ENCODE measurements at places on chromosomes 5 and 9. TPM values are rescaled to one million over a fixed set of nuclear protein-coding genes. Genes with fewer than 3 reads are reported as not detected.

Gene SLC34A1
- total RNA-seq: 0.35 TPM

Gene HSPB3
- total RNA-seq: not detected

Gene ZNG1C
- 43.8 TPM for total RNA-seq

Gene NR4A3
- 0.54 TPM for total RNA-seq

Gene IGFBPL1
- total RNA-seq: 1.4 TPM

Gene DBH
- not detected for total RNA-seq

Gene ZNF189
- total RNA-seq: 25.6 TPM

Gene CDKN2B
- 199 TPM for total RNA-seq

Gene GRIN1
- not detected for total RNA-seq

DNA sequence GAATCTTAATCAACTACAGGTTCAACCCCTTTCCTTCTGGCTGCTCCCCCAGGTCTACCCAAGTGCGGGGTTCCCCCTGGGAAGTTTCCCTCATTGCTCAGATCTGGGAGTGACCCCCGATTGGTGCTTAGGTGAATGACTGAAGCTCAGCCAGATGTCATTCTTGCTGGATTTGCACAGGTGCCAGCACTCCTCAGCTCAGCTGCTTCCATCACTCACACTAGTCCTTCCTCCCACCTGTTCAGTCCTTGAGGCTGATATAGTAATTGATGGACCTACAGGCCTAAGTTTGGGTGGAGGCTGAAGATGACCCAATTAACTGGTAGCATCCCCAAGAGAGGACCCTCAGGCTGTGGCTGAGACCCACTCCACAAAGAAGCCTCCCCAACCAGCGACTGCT is 32.9 kb downstream of the PRLR start:
- DNase-seq: no peak
- H3K4me3 ChIP-seq: no peak overlapping the region
- peak overlapping the region; percentile 67 for H3K27ac ChIP-seq
- no peaks in the 10 kb centered on the region for H3K27me3 ChIP-seq

DNA sequence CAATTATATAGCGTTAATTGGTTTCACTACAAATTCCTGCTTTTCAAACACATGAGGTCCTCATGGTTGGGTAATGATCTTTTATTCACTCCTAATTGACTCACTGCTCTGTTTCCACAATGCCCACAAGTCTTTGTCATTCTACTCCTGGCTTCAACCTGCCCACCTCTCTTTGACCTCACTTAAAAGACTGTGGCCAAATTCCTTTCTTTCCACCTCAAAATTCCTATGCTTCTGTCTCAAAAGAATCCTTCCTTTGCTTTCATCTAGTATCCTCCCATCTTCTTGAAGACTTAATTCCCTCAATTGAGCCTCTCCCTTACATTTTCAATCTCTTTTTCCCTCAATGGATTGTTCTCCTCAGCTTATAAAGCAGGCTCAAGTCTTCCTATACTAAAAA is 4.9 kb downstream of the APBA1 start:
- H3K4me3 ChIP-seq: no peak overlapping the region
- H3K27ac ChIP-seq: no peak overlapping the region
- H3K4me1 ChIP-seq: no peaks in the 10 kb centered on the region
- DNase-seq: no peak

- no peaks in the 10 kb centered on the region for H3K27me3 ChIP-seq
- no peak overlapping the region for H3K27ac ChIP-seq
- no peaks in the 10 kb centered on the region for H3K4me1 ChIP-seq
- no peaks in the 10 kb centered on the region for H3K36me3 ChIP-seq
- no peak for DNase-seq
Observed at GRCh38 chr9:78406146-78406545, 109.2 kb downstream of the PSAT1 start.

- H3K36me3 ChIP-seq: no peaks in the 10 kb centered on the region
- no peaks in the 10 kb centered on the region for H3K4me1 ChIP-seq
- DNase-seq: no peak
- H3K27me3 ChIP-seq: peaks cover 12% of the 10 kb centered on the region
- H3K4me3 ChIP-seq: no peak overlapping the region
- no peak overlapping the region for H3K27ac ChIP-seq
Observed at GRCh38 chr5:1669276-1670155, 130.1 kb downstream of the MRPL36 start.

DNA sequence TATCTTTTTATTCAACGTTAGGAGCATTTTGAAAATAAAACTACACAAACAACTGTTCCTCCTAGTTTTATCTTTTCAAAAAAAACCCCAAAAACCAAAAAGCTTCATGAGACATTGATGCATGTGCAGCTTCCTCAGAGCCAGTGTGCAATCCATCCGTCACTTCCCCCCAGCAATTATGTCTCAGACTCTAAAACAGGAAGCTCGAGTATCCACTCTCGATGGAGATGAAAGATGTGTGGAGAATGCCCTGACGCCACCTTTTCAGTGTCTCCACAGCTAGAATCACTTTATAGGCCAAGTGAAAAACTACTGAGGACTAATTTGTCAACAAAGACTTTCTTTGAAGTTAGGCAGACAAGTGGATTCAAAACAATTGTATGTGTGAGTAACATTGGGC is 408.9 kb upstream of the SMARCA2 start:
- no peak for DNase-seq
- no peaks in the 10 kb centered on the region for H3K36me3 ChIP-seq
- H3K4me3 ChIP-seq: no peak overlapping the region
- H3K27me3 ChIP-seq: no peaks in the 10 kb centered on the region
- H3K27ac ChIP-seq: no peak overlapping the region

DNA sequence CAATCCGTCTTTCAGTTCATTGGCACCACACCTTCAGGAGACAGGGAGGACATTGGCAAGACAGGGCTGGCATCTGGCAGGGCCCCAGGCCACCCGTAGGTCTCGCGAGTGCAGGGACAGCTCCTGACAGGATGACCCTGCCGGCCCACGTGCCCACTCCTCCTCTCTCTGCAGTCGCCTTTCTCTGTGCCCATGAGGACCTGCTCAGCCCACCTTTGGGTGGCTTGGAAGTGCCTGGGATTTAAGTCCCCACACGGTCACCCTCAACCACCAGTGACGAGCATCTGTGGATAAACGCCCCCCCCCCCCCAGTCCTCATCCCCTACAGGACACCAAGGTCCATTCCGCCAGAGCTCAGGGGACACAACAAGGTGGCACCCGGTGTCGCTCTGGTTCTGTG is 4.1 kb downstream of the MRPL36 start:
- H3K27ac ChIP-seq: no peak overlapping the region
- H3K4me3 ChIP-seq: no peak overlapping the region
- no peaks in the 10 kb centered on the region for H3K36me3 ChIP-seq
- no peaks in the 10 kb centered on the region for H3K27me3 ChIP-seq

DNA sequence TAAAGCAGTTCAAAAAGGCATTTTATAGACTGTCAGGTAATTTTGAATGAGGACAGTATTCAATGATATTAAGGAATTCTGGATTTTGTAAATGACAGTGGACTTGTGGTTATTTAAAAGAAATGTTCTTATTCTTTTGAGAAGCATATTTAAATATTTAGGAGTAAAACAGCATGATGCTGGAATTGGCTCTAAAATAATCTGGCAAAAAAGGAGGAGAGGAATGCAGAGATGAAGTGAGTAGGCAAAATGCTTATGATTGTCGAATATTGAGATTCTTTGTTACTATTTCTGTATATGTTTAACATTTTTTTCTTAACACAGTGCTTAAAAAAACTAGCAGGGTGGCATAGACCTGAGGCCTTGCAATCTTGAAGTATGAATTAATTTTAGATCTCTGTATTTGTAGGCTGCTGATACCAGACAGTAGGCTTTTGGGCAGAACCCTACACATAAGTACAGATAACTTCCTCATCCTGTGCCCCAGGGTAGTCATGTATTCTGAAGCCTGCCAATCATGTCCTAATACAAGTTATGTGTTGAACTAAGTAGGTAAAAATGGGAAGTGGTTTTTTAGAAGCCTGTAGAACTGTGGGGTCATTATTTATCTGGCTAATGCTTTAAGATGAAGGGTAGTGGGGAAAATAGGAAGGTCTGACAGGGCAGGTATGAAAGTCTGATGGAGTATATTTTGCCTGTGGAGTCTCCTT is 9.4 kb downstream of the CD180 start:
- H3K4me3 ChIP-seq: no peak overlapping the region
- peak; percentile 25 for DNase-seq
- H3K27me3 ChIP-seq: no peaks in the 10 kb centered on the region
- H3K27ac ChIP-seq: peak overlapping the region; percentile 71
- H3K4me1 ChIP-seq: no peaks in the 10 kb centered on the region

DNA sequence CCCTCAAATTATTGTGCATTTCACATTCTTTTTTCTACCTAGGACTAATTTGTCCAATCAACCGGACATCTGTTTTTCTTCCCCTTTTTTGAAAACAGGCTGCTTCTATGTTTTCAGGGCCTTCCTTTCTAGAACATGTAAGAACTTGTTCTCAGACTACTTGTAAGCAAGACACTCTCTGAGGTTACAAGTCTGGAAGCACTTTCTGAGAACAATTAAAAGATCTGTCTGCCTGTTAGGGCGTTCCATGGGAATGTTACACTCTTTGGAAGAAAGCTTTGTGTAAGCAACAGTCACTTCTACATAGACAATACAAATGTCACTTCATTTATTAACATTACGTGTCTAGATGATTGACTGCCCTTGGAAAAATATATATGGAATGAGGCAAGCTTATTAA is 50.9 kb upstream of the HSPB3 start:
- no peaks in the 10 kb centered on the region for H3K36me3 ChIP-seq
- no peak overlapping the region for H3K27ac ChIP-seq
- H3K4me1 ChIP-seq: no peaks in the 10 kb centered on the region
- no peaks in the 10 kb centered on the region for H3K27me3 ChIP-seq

DNA sequence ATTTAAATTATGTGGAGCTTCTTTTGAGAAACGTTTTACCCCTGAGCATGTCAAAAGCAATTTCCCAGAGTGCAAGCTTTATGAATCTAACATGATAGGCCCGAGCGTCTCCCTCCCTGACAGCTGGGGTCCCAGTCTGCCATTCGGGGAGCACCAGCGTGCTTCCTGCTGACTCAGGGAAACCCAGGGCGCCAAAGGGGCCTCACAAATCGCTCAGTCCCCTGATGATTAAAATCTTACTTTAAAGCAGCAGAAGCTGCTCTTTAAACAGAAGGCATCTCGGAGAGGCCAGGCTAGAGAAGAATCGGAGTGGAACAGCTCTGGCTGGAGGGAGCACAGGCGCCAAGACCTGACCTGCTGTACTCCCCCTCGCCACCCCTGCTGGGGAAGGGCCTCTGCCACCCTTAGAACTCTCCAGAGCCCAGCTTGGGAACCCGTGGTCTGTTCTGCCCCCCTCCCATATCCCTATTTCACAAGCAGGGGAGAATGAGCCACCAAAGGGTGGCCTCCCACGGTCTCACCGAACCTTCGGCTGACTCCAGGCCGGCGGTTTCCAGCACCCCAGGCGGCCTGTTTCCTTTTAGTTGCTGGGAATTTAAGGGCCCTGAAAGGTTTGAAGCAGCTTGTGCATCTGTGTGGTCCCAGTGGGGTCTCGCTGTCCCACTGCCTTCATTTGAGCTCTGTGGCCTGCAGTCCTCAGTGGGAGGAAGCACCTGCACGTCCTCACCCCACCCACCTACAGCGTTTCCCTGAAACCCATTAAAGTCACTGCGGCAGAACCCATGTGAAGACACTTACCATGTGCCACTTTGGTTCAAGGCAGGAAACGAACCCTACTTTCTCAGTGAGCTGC is 147.6 kb downstream of the COL23A1 start:
- no peaks in the 10 kb centered on the region for H3K27me3 ChIP-seq
- H3K27ac ChIP-seq: no peak overlapping the region
- no peak for DNase-seq
- H3K4me3 ChIP-seq: no peak overlapping the region

DNA sequence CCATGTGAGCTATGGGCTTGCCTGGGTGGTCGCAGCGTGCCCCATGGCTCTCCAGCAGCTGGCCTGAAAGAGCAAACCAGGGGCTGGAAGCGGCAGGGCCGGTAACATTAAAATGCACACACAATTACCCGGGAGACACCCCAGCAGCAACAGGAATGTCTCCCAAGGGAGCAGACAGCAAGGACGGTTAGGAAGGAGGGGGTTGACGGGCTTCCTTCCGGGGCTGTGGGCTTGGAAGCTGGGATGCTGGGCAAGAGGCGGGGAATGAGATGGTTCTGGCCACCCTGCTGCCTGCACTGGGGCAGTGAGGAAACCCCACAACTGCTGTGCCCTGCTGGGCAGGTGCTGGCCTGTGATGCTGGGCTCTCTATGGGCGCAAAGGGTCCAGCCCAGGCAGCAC is 71.8 kb upstream of the ADAMTS2 start:
- H3K27ac ChIP-seq: no peak overlapping the region
- H3K4me3 ChIP-seq: no peak overlapping the region
- no peaks in the 10 kb centered on the region for H3K27me3 ChIP-seq
- no peak for DNase-seq
- no peaks in the 10 kb centered on the region for H3K4me1 ChIP-seq

GRCh38 chr5:91386120-91386519 is 3.0 kb upstream of the ARRDC3 start:
- no peaks in the 10 kb centered on the region for H3K27me3 ChIP-seq
- H3K4me1 ChIP-seq: no peaks in the 10 kb centered on the region
- no peak overlapping the region for H3K4me3 ChIP-seq
- no peak overlapping the region for H3K27ac ChIP-seq
- DNase-seq: no peak
- no peaks in the 10 kb centered on the region for H3K36me3 ChIP-seq

- H3K4me3 ChIP-seq: no peak overlapping the region
- H3K36me3 ChIP-seq: no peaks in the 10 kb centered on the region
- no peaks in the 10 kb centered on the region for H3K27me3 ChIP-seq
- H3K4me1 ChIP-seq: no peaks in the 10 kb centered on the region
Observed at GRCh38 chr5:159451197-159452052, 121.1 kb upstream of the IL12B start.

- no peak overlapping the region for H3K27ac ChIP-seq
- no peaks in the 10 kb centered on the region for H3K4me1 ChIP-seq
- H3K27me3 ChIP-seq: no peaks in the 10 kb centered on the region
- no peaks in the 10 kb centered on the region for H3K36me3 ChIP-seq
- no peak for DNase-seq
- no peak overlapping the region for H3K4me3 ChIP-seq
Observed at GRCh38 chr5:129820-130219, 37.9 kb downstream of the PLEKHG4B start.
